ENCODE measurements at places on chromosomes 6 and 20.
A peak's percentile ranks its signal among the peaks of the same experiment; 100 is the strongest.

DNA sequence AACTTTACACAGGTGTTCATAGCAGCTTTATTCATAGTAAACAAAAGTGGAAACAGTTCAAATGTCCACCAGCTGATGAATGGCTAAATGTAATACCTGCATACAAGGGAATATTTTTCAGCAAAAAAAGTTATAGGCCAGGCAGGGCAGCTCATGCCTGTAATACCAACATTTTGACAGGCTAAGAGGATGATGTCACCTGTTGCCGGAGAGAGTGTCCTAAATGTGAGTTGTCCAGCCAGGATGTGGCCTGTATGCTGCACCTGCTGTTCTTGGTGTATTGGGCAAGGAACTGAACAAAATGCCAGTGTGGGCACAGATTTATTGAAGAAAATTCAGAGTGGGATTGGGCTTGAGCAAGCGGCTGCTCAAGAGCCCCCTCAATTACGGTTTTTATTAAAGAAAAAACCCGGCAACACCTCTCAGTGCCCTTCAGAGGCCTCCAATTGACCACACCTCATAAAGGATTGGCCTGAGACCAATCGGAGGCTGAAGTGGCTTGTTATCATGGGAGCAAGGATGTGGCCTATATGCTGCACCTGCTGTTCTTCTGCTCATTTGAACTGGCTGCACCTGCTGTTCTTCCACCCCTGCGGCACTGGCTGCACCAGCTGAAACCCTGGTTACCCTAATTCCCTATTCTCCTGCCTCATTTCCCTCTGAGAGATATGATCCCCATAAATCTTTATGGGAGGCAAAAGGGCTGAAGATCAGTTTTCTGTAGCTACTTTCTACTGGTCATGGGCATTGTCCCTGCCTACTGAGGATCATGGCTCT lies 164.3 kb upstream of the PROKR2 start:
- DNase-seq = no peak

- DNase-seq = no peak
Observed at GRCh38 chr20:48467622-48468021, 360.2 kb downstream of the PREX1 start.

GRCh38 chr20:60123096-60123495 lies 164.9 kb downstream of the CDH26 start:
- no peak for DNase-seq

- no peak for DNase-seq
Observed at GRCh38 chr6:43758617-43759050, 11.4 kb upstream of the VEGFA start.

DNA sequence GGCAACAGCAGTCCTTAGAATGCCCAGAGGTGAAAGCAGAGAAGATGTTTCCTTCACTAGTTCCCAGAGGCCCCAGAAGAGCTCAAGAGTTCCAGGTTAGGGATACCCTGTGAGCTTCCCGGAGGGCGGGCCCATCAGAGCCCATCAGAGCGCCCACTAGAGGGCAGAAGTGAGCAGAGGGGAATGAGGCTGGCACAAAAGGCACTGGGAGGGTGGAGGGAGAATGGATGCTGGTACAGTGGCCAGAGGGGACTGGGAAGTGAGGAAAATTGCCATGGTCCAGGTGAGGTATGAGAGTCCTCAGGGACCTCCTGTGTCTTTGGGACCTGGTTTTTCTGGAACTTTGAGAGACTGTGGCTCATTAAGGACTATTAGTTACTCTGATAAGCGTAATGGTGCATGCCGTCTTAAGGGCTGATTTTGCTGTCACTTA lies 57.3 kb downstream of the LINC00237 start:
- DNase-seq = peak; percentile 35

DNA sequence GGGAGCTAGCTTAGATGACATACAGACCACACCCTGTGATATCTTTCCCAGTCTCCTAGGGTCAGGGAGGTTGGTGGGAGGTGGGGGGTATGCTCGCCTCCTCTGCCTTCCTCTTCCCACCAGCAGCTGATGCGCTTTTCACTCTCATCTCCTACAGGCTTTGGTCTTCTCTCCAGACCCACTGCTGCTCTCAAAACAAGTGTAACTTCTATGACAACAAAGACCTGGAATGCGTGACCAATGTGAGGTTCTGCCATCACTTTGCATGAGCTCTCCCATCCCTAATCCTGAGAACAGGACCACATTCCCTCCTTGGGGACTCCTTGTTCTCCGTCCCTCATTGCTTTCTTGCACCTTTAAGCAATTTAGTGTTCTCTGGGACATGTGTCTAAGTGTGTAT lies 2.7 kb downstream of the CTSA start:
- DNase-seq = no peak

DNA sequence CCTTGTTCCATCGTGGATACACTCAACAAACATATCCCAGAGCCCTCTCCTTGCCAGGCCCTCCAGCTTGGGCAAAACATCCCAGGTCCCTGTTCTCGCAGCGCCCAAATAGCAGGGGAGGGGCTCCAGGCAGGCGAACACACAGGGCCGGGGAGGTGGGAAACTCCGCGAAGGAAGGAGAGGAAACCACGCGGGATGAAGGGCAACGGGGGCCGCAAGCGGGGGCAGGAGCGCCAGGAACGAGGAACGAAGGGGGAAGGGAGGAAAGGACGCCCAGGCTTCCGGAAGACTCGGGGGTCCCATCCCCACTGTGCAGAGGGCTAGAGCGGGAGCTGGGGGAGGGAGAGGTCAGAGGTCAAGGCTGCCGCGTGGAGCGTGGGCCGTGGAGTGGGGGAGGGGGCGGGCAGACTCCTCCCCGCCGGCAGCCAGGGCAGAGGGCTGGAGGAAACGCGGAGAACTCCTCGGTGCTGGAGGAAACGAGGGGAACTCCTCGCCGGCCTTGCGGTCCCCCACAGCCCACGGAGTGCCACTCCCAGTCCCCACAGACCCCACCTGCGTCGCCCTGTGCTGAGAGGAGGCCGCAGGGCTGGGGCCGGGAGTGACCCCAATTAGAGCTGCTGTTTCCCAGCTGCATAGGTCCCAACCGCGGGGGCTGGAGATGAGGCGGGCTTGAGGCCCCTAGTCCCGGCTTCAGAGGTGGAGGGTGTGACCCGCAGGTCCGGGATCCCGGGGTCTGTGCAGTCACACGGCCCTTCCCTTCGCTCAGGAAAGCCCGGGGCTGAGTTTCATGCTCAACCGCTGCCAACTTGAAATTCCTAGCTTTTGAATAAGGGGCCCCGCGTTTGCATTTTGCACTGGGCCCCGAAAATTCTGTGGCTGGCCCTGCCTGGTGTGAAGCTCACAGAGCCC lies 1.2 kb upstream of the RBM38 start:
- DNase-seq = peak; percentile 58

GRCh38 chr20:49445176-49445575 lies 37.3 kb downstream of the KCNB1 start:
- no peak for DNase-seq

DNA sequence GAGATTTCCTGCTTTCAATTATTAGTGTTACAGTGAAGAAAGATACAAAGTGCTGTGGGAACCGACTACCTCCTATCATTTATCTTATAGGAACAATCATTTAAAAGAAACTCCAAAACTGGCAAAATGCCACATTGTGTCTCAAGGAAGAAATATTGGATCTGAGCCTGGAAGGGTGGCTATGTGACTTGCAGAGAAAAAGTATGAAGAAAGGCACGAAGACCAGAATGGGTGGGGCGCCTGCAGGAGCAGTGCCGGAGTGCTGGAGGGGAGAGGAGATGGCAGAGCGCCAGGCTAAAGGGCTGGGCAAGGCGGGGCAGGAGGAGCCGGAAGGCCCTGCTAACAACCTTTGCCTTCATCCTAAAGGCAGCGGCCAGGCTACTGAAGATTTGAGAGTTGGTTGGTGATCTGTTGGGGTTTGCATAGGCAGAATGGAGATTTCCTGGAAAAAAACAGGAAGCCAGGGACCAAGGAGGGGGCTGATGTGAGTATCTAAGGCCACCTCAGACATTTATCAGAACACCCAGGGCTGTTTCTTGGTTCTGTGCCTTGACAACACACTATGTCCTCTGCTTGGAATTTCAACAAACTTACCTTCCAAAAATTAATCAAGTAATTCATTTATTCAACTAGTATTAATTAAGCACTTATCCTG lies 125.6 kb downstream of the MAFB start:
- DNase-seq = no peak

DNA sequence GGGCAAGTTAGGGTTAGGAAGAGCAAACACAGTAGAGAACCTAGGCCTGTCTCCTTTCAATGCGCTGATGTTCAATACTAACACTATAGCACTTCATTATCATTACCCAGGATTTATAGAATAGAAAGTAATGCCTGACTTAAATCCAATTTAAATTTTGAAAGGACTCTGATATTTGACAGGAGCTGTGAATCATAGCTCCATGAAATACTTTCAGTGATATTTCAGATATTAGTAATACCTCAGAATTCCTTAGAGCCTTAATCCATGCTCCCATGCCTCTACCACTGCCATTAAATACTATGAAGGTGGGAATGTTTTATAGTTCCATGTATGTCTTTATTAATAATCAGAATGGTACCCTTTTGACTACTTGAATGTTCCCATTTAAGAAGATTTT lies 530.2 kb downstream of the BCKDHB start:
- no peak for DNase-seq

DNA sequence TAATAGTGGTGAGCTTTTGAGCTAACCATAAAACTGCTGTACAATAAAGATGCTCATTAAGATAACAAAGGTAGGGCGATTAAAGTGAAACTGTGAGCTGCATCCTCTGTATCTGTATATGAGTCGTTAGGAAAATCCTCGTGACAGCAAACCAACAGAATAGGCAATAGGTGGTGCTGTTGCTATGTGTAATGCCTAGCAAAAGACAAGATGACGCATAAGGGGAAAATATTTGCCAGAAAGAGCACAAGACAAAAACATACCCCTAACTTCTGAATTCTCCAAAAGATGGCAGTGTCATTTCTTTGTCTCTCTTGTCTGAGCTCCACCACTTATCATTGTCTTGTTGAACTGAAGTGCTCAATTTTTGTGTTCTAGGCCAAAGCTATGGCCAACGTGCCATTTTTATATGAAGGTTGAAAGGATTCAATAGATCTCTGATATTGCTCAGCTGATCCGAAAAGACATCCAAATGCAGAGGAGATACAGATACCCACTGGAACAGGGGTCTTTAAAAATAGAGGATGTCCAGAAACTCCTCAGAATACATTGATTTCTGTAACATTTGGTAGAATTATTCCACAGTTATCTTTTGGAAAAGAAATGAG lies 56.3 kb upstream of the ANKEF1 start:
- no peak for DNase-seq

DNA sequence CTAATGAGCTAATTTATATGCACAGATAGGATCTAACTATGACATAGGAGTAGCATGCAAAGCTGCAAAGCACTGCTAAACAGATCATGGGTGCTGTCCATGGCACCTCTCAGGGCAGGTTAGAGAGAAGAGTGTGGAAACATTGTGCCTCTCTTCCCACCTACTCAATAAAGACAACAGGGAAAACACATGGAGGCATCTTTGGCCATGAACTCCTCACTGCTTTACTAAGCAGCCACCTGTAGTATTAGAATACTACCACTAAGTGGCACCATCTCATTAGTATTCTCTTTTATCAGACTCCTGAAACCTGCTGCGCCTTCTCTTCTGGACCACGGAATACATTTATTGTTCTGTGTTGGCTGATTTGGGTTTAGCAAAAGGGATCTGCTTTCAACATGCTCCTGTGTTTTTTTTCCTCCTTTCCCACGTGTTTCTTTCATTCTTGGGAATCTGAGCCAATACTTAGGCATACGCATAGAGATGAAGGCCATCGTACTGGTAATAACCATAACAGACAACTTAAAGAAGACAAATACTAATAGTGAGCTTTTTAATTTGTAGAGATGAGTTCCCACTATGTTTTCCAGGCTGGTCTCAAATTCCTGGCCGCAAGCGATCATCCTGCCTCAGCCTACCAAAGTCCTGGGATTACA lies 9.4 kb upstream of the HDDC2 start:
- DNase-seq = no peak

DNA sequence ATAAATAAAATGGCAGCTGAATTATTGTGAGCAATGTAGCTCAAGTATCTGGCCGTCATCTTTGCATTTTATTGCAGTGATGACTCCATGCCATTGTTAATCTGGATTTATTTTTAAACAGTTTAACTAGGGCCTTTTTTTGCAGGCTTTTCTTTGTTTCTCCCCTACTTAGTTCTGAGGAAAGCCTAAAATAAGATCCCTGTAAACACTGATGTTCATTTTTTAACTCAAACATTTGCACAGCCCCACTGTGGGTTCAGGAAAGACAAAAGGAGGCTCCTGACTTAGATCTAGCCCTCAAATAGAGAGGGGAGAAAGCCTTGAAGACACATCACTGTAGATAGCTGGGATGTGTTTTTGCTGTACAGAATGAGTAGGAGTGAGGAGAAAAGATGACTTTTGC lies 69.2 kb downstream of the PLEKHG1 start:
- DNase-seq = no peak

DNA sequence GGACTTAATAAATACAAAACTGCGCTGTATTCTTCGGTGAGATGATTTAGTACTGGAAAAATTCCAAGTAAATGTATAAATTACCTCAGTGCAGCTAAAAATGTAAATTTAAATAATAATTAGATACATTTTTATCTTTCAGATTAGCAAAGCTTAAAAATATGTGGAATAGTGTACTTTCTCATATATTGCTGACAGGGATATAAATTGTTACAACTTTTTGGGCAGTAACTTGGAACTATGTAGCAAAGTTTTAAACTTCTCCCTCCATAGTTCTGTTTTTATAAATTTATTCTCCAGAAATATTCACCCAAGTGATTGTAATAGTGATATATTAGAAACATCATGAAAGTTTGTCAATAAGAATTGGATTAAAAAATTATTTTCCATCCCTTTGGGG lies 384.6 kb upstream of the CITED2 start:
- no peak for DNase-seq

Data from stimulated activated CD4-positive, alpha-beta T cell treated with anti-CD3 and anti-CD28 coated beads, Interleukin-15, amount 100 ng/mL, for 1 hour (primary cell).